ENCODE measurements at places on chromosomes 3 and 15.

GRCh38 chr3:4994823-4995499 lies 15.7 kb downstream of the BHLHE40 start:
- no peak for DNase-seq

GRCh38 chr15:70245932-70246622 lies 148.4 kb upstream of the TLE3 start:
- DNase-seq, result no peak

- DNase-seq, result no peak
These were observed 38.6 kb downstream of the CRYBG3 start for GRCh38 chr3:97860364-97860763.

DNA sequence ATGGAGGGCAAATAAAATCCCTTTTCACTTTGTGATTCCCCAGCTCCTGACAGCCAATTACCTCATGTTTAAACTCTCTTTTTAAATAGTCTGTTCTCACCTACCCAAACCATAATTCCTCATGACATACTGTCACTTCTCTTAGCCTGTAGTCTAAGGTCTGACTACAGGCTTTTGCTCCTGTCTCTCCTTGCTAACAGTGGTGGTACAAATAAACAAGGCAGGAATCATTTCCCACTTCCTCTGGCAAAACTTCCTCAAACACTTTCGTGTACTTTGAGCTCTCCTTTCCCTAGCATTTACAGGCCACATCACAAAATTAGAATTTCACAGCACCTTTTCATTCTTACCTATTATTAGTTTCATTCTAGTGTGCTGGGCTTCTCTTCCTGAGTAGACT lies 51.8 kb downstream of the ATP8B4 start:
- DNase-seq, result no peak

All from activated T-helper 1 cell treated with anti-CD3 and anti-CD28 coated beads, Interleukin-12 subunit alpha, Interleukin-12 subunit beta, Interleukin-2, Interleukin-4 antibody, amounts not matched to agents 30 ng/mL and 10 ng/mL and 1 ng/mL, durations not matched to agents 14 hours and 24 hours and 36 hours (primary cell).